ENCODE measurements at places on chromosomes 1 and 21. TPM values are rescaled to one million over a fixed set of nuclear protein-coding genes. Genes with fewer than 3 reads are reported as not detected.

TRIM17 gene
- total RNA-seq, result 20.5 TPM

SLC2A1 gene
- total RNA-seq, result 54.7 TPM

SLC35F3 gene
- total RNA-seq, result 0.71 TPM

NBPF20 gene
- 6.1 TPM for total RNA-seq

TRIM62 gene
- total RNA-seq, result 7.4 TPM

DNA sequence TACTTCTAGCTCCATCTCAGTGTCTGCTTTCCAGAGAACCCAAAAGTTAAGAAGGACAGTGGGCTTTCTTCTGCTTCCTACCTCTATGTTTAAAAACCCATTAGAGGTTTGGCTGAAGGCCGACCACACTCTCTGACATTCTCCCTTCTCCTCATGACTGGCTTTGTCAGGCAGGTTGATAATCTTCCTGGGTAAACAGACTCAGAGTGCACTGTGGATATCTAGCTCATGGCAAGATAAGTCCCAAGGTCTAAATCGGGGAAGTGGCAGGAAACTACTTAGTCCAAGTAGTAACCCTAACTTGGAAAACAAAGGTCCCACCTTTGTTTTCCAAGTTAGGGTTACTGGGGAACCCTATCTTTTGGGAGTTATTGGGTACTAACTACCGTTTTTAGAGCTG, 161.9 kb upstream of the SPAG17 start:
- DNase-seq, result no peak
- no peaks in the 10 kb centered on the region for H3K27me3 ChIP-seq
- no peaks in the 10 kb centered on the region for H3K4me1 ChIP-seq

DNA sequence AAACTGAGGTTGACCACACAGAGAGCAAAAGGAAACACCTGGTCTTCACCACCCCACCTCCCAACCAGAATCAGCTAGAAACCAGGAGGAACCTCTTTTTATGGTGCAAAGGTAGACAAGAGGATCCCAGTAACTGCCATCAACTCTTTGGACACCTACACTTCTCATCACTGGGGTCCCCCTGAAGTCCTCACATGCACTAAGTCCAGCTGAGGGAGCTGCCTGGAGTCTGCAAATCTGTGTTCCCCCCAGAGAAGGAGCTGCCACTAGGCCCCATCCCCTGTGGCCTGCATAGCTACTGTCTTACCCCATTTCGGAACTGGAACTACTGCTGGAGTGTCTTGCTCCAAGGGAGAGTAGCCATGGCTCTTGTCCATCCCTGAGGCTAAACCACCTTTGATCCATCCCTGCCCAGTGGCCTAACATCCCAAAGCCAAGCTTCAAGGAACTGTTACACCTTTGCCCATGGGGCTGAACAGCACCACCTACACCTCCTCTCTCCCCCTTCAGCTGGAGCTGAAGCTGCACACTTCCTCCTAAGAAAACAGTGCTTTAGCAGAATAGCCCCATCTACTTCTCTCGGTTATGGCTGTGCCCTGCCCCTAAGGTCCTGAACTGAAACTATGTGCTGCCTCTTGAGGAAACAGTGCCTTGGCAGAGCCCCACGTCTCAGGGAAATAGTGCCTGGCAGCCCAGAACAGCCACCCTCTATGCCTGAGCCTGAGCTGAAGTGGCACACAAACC, 85.4 kb upstream of the CD53 start:
- H3K4me1 ChIP-seq, result no peaks in the 10 kb centered on the region
- H3K27me3 ChIP-seq, result peaks cover 51% of the 10 kb centered on the region
- no peak for DNase-seq
- H3K27ac ChIP-seq, result no peak overlapping the region
- H3K4me3 ChIP-seq, result no peak overlapping the region
- no peaks in the 10 kb centered on the region for H3K36me3 ChIP-seq

GRCh38 chr1:108016451-108016920, 51.5 kb upstream of the VAV3 start:
- H3K36me3 ChIP-seq, result no peaks in the 10 kb centered on the region
- no peaks in the 10 kb centered on the region for H3K4me1 ChIP-seq
- no peak overlapping the region for H3K4me3 ChIP-seq
- H3K27ac ChIP-seq, result no peak overlapping the region

Data from progenitor cell of endocrine pancreas (in vitro differentiated cells).